AG20443 (cell line): ENCODE measurements at places on chromosomes 1 and 21.

- DNase-seq = peak; percentile 87
Observed at GRCh38 chr1:15948595-15949452, 27.1 kb downstream of the ZBTB17 start.

DNA sequence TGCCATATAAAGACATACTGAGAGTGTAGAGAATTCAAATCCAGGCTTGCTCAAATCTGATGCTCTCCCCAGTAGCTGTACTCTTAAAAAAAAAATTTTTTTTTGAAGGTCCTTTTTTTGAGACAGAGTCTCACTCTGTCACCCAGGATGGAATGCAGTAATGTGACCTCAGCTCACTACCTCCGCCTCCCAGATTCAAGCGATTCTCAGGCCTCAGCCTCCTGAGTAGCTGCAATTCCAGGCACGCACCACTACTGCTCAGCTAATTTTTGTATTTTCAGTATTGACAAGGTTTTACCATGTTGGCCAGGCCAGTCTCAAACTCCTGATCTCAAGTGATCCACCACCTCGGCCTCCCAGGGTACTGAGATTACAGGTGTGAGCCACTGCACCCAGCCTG, 28.7 kb downstream of the STYXL2 start:
- no peak for DNase-seq

GRCh38 chr1:69175053-69175452, 392.7 kb upstream of the LRRC7 start:
- DNase-seq = no peak

GRCh38 chr1:206757524-206758266, 12.9 kb upstream of the IL19 start:
- DNase-seq = no peak

GRCh38 chr1:154533952-154534844, 24.3 kb downstream of the UBE2Q1 start:
- DNase-seq = no peak

- peak; percentile 30 for DNase-seq
Observed at GRCh38 chr1:78171736-78172590, 126.2 kb downstream of the GIPC2 start.

DNA sequence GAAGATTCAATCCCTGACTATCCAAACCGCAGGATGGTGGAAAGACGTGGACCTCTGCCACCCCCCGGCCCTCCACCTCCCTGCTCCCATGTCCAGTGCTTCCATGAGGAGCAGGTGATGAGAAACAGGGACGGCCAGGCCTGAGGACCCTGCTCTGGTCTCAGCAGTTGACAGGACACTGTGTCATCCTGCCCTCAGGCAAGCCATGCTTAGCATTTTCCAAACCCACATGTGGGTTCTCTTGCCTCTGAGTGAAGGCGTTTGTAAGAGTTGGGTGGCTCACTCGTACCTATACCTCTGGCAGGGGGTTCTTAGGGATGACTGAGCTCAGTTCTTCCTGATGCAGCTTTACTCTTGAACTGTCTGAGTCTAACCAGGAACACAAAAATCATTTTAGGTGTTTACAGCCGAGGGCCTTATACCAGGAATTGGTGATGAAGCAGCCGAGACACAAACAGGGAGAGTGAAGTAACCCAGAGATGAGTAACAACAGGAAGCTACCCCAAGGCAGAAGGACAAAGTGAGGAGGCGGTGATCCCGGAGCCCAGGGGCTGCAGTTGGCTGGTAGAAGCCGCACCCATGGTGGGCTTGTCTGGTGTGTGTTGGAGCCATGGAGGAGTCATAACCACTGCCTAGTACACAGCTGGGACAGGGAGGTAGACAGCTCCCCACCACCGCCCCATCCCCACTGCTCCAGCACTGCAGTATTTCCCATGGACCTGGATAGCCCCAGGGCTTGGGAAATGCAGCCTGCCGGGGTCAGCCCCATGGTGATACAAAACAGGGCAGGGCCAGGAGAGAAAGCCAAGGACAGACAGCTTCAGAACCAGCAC, 21.4 kb downstream of the MYBPH start:
- peak; percentile 66 for DNase-seq

- peak; percentile 93 for DNase-seq
Observed at GRCh38 chr1:12161662-12162458, 4.9 kb upstream of the TNFRSF1B start.

- peak; percentile 29 for DNase-seq
Observed at GRCh38 chr21:31732597-31733550, 956 bp upstream of the SCAF4 start.

- DNase-seq = no peak
Observed at GRCh38 chr1:178885869-178886268, 15.0 kb upstream of the ANGPTL1 start.

DNA sequence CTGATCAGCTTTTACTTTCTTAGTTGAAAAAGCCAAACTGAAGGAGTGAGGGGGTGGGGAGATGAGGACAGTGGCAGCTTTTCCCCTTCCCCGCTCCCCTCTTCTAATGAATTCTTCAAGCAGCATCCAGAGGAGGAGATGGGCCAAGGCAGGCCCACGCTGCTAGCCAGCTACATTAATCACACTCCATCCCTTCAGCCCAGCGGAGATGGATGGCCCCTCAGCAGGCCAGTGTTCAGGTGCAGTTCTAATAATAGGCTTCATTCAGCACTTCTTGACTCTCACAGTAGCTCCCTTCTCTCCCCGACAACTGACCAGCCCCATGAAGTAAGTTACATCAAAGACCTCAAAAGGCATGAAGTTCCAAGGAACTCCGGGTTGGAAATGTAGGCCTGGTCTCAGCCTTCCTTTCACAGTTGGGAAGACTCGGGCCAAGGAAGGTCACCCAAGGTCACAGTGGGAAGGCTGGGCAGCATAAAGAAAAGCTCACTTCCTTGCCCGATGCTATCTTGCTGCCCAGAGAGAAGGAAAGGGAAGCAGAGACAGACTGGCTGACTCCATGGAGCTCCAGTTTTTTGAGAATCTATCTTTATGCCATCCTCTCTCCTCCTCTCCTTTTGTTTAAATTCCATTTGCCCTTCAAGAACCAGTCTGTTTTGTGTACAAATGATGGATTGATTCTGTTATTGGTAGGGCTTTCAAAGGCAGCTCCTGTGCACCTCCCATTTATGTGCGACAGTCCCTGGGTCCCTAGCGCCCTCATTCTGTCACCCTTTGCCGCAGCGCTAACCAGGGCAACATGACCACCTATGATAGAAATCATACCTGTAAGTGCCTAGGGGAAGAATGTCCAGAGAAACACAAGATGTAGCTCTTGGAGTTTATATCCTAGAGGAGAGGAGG, 139.1 kb downstream of the TNR start:
- DNase-seq = no peak

- DNase-seq = no peak
Observed at GRCh38 chr1:98322966-98323365, 338.6 kb upstream of the SNX7 start.

- DNase-seq = no peak
Observed at GRCh38 chr1:20499105-20499504, 8.8 kb downstream of the MUL1 start.

DNA sequence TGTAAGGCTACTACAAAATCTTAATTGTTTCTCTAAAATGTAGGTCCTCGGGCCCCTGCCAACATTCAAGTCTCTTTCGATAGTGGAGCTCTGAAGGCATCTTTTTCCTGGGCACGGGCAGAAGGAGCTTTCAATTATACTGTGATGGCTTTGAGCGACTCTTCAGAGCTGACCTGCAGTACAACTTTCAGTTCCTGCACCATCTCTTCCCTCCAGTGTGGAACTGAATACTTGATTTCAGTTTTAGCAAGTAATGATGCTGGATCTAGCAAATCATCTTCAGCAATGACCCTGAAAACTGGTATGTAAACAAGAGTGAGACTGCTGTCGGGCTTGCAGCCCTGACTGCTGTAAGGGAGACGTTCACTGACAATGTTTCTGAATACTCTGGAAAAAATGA, 9.6 kb downstream of the FNDC7 start:
- no peak for DNase-seq

GRCh38 chr1:222251847-222252246, 296.1 kb downstream of the HHIPL2 start:
- DNase-seq = no peak

GRCh38 chr1:54540582-54541295, 7.3 kb upstream of the ACOT11 start:
- DNase-seq = no peak

- DNase-seq = no peak
Observed at GRCh38 chr1:153801786-153802697, 26.8 kb downstream of the SLC27A3 start.

GRCh38 chr1:199834711-199835110, 192.8 kb upstream of the NR5A2 start:
- DNase-seq = no peak

- no peak for DNase-seq
Observed at GRCh38 chr1:45922374-45922773, 119.0 kb downstream of the MAST2 start.

DNA sequence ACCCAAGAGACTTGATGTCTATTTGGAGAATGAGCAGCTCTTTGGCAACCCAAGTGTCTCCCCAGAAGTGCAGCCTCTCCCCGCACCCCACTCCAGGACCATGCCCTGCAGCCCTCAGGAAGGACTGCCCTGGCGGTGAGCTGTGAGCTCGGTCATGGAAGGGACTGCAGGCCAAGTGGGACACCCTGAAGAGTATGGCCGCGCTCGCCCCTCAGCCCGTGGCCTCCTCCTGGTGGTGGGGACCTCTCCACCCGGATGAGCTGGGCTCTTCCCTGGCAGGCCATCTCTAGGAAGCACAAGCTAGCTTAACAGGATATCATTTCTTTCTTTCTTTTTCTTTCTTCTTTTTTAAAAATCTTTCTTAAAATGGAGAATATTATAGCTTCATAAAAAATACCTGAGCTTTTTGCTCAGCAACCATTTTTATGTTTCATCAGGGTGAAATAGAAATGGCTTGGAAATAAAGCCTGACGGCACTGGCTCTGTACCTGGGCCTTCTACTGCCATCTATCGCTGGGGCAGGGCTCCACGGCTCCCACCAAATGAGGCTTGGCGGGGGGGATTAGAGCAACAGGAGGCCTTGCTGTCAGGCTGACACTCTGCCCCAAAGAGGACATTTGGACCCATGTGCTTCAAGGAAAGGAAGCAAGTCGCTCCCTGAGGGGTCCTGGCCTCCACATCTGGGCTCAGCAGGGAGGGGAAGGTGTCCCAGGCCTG, 296.2 kb upstream of the VAMP3 start:
- no peak for DNase-seq

GRCh38 chr21:45639206-45640000, 4.1 kb upstream of the PCBP3 start:
- no peak for DNase-seq

DNA sequence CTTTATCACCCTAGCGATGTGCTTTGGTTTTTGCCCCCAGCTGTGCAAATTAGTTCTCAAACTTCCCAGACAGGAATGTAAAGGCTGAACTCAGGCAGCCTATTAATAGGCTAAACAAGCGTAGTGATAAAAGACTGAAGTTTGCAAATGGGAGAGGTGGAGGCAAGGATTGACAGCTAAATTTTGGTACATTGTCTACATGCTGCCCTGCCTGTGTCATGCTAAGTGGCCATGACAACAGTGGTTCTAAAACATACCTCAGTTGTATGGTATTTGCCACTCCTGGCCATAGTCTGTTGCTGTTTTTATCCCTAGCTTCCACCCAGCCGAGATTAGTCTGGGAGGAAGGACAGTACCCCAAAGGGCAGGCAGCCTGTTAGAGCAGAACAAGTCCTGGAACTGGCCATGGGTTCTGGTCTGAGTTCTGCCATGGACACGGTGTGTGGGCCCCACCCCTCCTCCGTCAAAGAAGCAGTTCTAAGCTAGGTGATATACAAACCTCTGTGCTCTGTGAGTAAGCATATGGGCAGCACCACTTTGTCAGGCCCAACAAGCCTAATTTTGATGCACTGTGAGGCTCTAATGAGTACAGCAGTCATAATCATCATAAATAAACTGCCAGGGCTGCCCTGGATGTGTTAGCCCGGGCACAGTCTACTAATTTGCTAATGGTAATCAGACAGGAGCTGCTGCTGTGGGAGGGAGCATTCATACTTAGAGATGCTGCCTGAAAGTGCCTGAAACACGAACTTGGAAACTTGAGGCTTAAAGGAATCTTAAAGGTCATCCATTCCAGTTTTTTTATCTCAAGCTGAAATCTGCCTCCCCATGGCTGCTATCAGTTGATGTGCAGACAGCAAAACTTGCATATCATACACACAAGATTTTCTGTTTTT, 177.1 kb downstream of the HHAT start:
- DNase-seq = no peak

GRCh38 chr1:8004113-8004802, 21.9 kb downstream of the ERRFI1 start:
- DNase-seq = no peak

DNA sequence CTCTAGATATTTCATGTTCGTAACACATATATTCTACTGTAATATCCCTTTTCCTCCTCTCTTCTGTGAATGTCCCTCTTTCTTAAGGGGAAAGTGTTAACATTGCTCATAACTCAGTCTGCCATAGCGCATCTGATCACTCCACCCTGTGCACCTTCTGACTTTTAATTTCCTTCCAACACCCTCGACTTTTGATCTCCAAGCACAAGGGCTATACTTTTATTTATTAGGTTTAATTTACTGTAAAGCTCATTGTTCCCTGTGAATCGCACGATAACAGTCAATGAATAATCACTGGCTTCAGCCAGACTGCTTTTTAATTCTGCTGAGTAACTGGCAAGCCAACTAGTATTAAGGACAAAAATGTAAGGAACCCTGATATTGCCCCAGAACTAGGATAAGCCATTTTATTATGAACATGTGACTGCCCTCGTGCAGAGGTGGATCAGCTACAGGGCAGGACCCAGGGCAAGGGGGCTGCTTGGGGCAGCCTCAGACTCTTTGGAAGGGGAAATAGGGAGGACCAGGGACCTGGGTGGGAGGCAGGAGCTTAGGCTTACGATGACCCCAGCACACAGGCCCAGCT, 2.6 kb upstream of the ETS2 start:
- no peak for DNase-seq

GRCh38 chr1:20124456-20125057, 5.2 kb upstream of the PLA2G2D start:
- DNase-seq = peak; percentile 81

DNA sequence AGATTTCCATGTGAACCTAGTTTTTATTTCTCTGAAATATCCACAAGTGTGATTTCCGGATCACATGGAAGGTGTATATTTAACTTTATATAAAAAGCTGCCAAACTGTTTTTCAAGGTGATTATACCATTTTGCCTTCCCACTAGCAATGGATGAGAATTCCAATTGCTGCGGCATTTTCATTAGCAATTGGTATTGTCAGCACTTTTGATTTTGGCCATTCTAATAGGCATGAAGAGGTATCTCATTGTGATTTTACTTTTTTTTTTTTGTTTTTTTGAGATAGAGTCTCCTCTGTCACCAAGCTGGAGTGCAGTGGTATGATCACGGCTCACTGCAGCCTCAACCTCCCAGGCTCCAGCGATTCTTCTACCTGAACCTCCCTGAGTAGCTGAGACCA, 5.0 kb upstream of the CYB5R1 start:
- DNase-seq = no peak

DNA sequence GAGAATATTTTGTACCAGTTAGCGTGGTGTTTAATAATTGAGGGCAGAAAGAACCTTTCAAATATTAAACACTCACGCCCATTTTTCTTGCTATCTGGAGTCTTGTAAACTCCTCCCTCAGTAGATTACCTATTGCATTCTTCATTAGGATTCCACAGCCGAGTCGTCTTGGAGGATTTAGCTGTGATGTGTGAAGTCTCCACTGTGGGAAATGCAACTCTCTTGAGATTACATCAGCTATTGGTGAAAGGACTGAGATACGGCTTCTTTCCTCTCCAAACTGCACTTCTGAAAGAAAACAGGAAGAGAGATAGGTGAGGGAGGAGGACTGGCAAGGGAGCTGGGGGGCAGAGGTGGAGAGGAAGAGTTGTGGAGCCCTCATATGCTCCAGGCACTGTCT, 36.1 kb downstream of the ACTA1 start:
- DNase-seq = no peak
